Gastrocnemius medialis (tissue), 4 donors: ENCODE measurements at places on chromosomes 2 and 18. TPM values are rescaled to one million over a fixed set of nuclear protein-coding genes. Genes with fewer than 3 reads are reported as not detected.

Gene MCM6
- total RNA-seq = 4.6 TPM

Gene ASAP2
- total RNA-seq = 3.7 TPM

Gene KYNU
- 2.0 TPM for total RNA-seq

Gene UCN
- total RNA-seq = not detected

Gene LRRFIP1
- 51.5 TPM for total RNA-seq

Gene SETBP1
- total RNA-seq = 15.3 TPM

Gene CIDEA
- total RNA-seq = not detected

- H3K4me1 ChIP-seq = no peaks in the 10 kb centered on the region
- H3K4me3 ChIP-seq = no peak overlapping the region
- H3K36me3 ChIP-seq = no peaks in the 10 kb centered on the region
- H3K27me3 ChIP-seq = no peaks in the 10 kb centered on the region
- no peak for DNase-seq
These were observed 17.8 kb downstream of the NLRC4 start for GRCh38 chr2:32246911-32247310.

- H3K4me1 ChIP-seq = no peaks in the 10 kb centered on the region
- no peaks in the 10 kb centered on the region for H3K27me3 ChIP-seq
- no peaks in the 10 kb centered on the region for H3K36me3 ChIP-seq
- no peak for DNase-seq
- H3K4me3 ChIP-seq = no peak overlapping the region
- H3K27ac ChIP-seq = no peak overlapping the region
These were observed 453.2 kb downstream of the LPIN1 start for GRCh38 chr2:12199491-12200211.

DNA sequence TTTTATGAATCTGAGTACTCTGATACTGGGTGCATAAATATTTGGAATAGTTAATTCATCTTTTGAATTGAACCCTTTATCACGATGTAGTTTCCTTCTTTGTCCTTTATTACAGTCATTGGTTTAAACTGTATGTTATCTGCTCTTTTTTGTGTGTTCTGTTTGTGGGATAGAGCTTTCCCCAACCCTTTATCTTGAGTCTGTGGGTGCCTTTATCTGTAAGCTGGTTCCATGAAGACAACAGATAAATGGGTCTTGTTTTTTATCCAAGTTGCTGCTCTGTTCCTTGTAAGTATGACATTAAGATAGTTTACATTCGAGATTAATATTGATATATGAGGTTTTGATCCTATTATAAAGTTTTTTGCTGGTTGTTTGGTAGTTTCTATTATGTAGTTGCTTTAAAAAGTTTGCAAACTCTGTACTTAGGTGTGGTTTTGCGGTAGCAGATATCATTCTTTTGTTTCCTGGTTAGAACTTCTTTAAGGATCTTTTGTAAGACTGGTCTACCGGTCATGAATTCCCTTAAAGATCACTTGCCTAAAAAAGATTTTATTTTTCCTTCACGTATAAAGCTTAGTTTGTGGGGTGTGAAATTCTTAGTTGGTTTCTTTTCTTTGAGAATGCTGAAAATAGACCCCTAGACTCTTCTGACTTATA, 1451.3 kb upstream of the SLC39A10 start:
- no peak overlapping the region for H3K4me3 ChIP-seq
- no peaks in the 10 kb centered on the region for H3K36me3 ChIP-seq
- H3K27me3 ChIP-seq = no peaks in the 10 kb centered on the region
- no peak overlapping the region for H3K27ac ChIP-seq
- no peak for DNase-seq

DNA sequence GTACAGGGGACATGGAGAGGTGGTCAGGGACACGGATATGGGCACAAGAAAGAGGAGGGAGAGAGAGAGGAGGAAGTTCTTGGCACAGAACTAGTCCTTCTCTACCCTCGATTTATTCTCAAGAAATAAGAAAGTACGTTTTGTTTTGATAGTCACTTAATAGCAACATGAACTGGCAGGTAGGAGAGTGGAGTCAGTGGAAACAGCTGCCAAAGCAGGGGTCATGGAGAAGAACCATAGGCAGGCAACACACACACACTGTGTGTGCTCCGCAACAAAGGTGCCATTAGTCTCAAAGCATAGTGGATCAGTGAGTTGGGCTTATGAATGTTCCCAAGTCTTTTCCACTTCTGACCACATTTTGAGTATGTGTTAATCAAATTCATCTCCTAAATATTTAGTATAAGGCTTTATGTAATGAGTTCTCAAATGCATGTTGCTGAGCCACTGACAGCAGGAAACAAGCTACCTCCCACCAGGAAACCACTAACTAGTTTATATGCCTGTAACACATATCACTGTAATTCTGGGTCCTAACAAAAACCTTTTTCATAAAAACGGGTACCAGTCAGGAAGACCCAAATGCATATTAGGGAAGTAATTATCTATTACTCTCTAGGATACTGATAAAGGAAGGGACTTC, 41.1 kb downstream of the IWS1 start:
- no peak overlapping the region for H3K27ac ChIP-seq
- H3K4me1 ChIP-seq = no peaks in the 10 kb centered on the region
- no peak for DNase-seq
- no peak overlapping the region for H3K4me3 ChIP-seq
- peaks cover 85% of the 10 kb centered on the region for H3K36me3 ChIP-seq

DNA sequence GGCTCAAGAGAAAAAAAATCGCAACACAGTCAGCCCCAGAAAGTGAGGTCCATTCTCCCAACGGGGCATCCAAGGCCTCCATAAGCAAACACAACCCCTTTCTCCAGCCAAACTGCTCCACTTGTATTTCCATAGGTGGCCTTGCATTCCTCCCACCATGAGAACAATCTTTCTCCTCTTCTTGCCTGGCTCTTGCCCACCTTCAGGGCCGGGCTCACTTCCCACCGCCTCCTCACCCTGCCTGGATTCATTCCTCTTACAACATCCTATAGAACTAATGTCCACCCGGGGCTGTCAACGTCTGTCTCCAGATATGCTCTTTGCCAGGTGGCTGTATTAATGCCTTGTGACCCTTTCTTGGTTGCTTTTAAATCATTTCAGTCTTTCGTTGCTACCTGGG, 124.5 kb downstream of the SMAD7 start:
- no peak overlapping the region for H3K4me3 ChIP-seq
- H3K4me1 ChIP-seq = peaks cover 25% of the 10 kb centered on the region
- DNase-seq = peak; percentile 9
- H3K36me3 ChIP-seq = no peaks in the 10 kb centered on the region
- no peak overlapping the region for H3K27ac ChIP-seq

- no peak overlapping the region for H3K27ac ChIP-seq
- no peaks in the 10 kb centered on the region for H3K36me3 ChIP-seq
- H3K4me1 ChIP-seq = no peaks in the 10 kb centered on the region
- H3K27me3 ChIP-seq = no peaks in the 10 kb centered on the region
- H3K4me3 ChIP-seq = no peak overlapping the region
- DNase-seq = no peak
These were observed 99.0 kb upstream of the TPO start for GRCh38 chr2:1314254-1314653.

GRCh38 chr2:164831887-164832286, 9.7 kb downstream of the COBLL1 start:
- H3K4me1 ChIP-seq = peaks cover 7% of the 10 kb centered on the region
- no peaks in the 10 kb centered on the region for H3K27me3 ChIP-seq
- no peak overlapping the region for H3K4me3 ChIP-seq
- peak overlapping the region; percentile 67 for H3K27ac ChIP-seq
- no peak for DNase-seq

DNA sequence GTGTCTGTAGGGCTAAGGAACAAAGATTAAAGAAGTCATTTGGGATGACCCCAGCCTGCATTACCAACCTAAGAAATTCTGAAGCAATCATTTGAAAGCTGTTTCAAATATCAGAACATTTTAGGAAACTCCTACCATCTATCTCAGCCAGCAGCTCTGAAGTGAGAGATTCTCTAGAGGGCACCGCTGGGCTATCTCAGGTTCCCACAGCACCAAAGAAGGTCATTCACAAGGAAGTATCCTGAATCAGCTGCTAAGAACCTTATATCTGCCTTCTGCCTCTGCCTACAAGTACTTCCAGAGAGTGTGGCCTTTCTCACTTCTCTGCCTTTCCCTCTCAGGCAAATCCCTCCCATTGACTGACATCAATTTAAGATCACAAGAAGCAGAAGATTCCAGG, 13.4 kb upstream of the EVA1A start:
- no peak for DNase-seq
- no peaks in the 10 kb centered on the region for H3K27me3 ChIP-seq

DNA sequence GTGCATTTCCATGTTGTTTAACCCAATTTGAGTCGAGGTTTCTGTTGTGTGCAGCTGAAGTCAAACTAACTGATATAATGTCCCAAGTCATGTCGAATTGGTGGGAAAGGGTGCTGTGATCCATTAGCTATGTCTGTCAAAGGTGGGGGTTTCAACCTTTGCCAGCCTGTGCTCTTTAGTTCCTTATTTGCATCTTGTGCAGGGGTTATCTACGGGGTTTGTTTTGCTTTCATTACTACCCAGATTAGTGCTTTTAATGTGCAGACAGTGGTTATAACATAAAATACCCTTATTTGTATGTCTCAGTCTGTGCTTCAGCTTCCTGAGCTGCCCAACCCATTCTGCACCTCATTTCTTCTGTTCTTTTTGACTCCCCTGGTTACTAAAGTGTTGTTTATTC, 271.9 kb upstream of the CXCR4 start:
- no peaks in the 10 kb centered on the region for H3K4me1 ChIP-seq
- no peaks in the 10 kb centered on the region for H3K27me3 ChIP-seq
- no peak overlapping the region for H3K27ac ChIP-seq
- no peak overlapping the region for H3K4me3 ChIP-seq
- H3K36me3 ChIP-seq = no peaks in the 10 kb centered on the region
- no peak for DNase-seq

DNA sequence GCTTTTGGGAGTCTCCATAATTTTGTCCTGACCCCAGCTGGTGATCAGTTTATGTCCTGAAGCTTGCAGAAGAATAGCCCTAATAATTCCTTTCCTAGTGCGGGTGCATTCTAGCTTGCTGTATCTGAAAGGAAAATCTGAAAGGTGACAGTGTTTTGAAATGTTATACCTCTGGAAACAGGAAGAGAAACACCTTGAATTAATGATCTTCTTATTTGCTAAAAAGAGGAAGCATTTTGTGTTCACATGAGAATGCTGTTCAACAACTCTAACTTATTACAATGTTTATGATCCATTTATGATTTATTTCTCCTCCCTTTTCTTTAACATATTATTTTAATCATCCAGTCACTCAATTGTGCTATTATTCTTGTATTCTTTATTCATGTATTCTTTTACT, 66.9 kb upstream of the CAVIN2 start:
- H3K4me3 ChIP-seq = no peak overlapping the region
- H3K27me3 ChIP-seq = peaks cover 5% of the 10 kb centered on the region
- H3K4me1 ChIP-seq = no peaks in the 10 kb centered on the region

- peaks cover 8% of the 10 kb centered on the region for H3K36me3 ChIP-seq
- H3K4me3 ChIP-seq = no peak overlapping the region
- no peaks in the 10 kb centered on the region for H3K27me3 ChIP-seq
These were observed 2.5 kb upstream of the DES start for GRCh38 chr2:219415580-219416234.

GRCh38 chr2:85273738-85274731, 53.8 kb downstream of the TGOLN2 start:
- no peaks in the 10 kb centered on the region for H3K27me3 ChIP-seq
- no peak overlapping the region for H3K4me3 ChIP-seq
- no peak for DNase-seq
- peak overlapping the region; percentile 18 for H3K27ac ChIP-seq

GRCh38 chr2:26412091-26412673, 10.5 kb downstream of the DRC1 start:
- H3K27me3 ChIP-seq = no peaks in the 10 kb centered on the region
- no peaks in the 10 kb centered on the region for H3K36me3 ChIP-seq
- H3K4me1 ChIP-seq = no peaks in the 10 kb centered on the region
- no peak overlapping the region for H3K4me3 ChIP-seq

- no peaks in the 10 kb centered on the region for H3K4me1 ChIP-seq
- no peak overlapping the region for H3K4me3 ChIP-seq
- DNase-seq = no peak
- no peaks in the 10 kb centered on the region for H3K27me3 ChIP-seq
- no peaks in the 10 kb centered on the region for H3K36me3 ChIP-seq
These were observed 776.1 kb upstream of the RAB6C start for GRCh38 chr2:129203331-129203730.

DNA sequence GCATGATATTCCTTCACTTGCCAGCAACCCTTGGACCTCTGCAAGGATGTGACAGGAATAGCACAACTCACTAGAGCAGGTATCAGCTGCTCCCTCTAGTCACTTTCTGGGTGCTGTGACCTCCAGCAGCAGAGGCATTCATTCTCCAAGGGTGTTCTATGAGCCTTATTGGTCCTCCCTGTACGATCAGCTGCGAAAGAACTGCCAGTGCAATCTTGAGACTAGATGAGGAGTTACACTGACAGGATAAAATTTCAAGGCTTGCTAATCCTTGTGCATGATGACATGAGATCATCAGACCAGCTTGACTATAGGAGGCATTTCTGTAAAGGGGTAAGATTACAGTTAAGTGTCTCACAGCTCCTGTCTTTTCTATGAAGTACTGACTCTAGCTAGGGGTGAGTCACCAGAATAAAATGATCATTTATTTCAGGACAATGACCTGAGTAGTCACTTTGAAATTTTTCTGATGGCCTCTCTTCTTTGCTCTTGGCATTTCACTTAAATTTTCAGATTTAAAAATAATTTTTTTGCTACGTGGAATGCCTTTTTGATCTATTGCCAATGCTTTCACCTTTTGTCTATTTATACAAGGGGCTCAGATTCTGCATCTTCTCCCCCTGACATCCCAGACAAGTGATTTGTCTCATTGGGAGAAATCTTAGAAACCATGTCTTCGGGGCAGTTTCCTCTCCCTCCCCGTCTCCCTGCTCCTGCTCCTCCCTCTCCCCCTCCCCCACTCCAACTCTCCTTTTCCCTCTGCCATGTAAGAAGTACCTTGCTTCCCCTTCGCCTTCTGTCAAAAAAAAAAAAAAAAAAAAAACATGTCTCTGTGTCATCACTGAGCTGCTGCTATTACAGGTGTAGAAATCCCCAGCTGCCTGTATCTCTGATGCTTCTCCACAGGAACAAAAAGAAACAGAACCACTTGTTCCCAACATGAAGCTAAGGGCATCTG, 49.2 kb upstream of the FRZB start:
- peaks cover 52% of the 10 kb centered on the region for H3K4me1 ChIP-seq
- peak; percentile 83 for DNase-seq
- peak overlapping the region; percentile 89 for H3K27ac ChIP-seq
- H3K36me3 ChIP-seq = peaks cover 4% of the 10 kb centered on the region
